Stimulated activated naive CD4-positive, alpha-beta T cell (primary cell): ENCODE measurements at places on chromosomes 2 and 18.

DNA sequence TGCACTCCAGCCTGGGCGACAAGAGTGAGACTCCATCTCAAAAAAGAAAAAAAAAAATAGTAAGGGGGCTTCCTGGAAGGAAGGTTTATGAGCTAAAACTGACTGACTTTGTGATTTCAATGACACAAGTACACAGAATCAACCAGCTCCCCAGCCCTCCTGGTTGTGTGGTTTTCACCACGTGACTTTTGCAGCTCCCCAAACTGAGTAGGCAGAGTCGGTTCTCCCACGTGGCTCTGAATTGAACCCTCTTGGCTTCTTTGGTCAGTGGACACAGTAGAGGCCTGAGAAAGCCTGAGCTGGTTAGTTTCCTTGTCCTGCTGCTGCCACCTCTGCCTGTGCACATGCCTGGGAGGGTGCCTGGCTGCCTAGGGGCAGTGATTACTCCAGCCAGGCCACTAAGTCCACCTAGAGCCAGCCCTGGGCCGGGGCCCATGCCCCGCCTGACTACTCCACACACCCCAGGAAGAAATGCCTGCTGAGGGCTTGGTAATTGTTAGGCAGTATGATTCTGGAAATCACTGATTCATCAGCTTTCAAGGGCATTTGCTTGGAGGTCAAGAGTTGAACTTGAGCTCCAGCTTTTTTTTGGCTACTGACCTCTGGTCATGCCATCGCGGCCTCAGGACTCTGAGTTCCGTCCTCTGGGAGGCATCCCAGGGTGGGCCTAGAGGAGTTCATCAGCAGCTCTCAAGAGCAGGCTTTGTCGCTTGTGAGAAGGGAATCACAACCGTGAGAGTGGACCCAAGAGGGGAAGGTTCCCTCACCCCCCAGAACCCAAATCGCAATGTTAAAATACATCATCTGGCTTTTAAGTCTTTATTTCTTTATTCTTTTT is 431.9 kb upstream of the HS6ST1 start:
- DNase-seq: no peak

- DNase-seq: peak; percentile 32
Observed at GRCh38 chr2:20015482-20016083, 3.1 kb upstream of the MATN3 start.

- no peak for DNase-seq
Observed at GRCh38 chr2:145184741-145185651, 665.1 kb upstream of the ZEB2 start.

GRCh38 chr2:26246818-26247217 is 2.1 kb downstream of the HADHB start:
- DNase-seq: peak; percentile 5

DNA sequence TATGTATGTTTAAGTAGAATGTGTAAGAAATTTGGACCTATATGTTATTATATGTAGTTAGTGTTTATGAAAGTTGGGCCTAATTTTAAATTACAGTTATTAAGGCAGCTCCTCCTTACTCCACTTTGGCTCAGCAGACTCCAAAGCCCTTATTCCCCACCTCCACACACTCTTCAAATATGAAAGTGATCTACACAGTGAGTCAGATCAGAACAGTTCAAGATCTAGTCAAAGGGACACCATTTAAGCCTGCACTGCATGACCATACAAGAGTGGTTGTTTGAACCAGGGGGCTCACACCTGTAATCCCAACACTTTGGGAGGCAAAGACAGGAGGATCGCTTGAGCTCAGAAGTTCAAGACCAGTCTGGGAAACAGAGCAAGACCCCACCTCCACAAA is 21.2 kb upstream of the PMAIP1 start:
- no peak for DNase-seq

DNA sequence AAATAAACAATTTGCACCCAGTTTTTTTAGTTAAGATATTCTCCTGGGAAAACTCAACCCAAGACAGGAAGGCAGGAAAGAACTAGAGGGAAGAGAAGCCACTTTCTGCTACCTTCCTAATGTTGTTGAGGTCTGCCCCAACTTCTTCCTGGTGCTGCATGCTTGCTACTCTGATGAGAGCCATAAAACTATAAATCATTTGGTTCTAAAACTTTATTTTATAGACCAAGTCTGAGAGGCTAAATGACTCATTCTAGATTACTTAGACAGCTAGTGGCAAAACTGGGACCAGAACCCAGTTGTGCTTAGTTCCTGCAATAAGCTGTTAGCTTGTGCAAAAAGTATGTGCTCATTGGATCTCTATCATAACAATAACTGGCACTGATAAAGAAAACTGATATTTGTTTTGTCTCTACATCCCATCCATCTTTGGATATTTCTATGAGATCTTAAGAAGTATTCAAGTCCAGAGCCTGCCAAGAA is 344.9 kb upstream of the SLC14A2 start:
- no peak for DNase-seq

GRCh38 chr2:238069021-238069709 is 8.4 kb downstream of the SCLY start:
- DNase-seq: no peak
